ENCODE measurements at places on chromosomes 7 and 10. TPM values are rescaled to one million over a fixed set of nuclear protein-coding genes. Genes with fewer than 3 reads are reported as not detected.

The SFTPD gene
- not detected for total RNA-seq

The FKBP6 gene
- total RNA-seq, result not detected

The FBXO24 gene
- total RNA-seq, result 0.80 TPM

The ATG9B gene
- 2.3 TPM for total RNA-seq

The PNLIPRP2 gene
- total RNA-seq, result not detected

The CCDC172 gene
- not detected for total RNA-seq

The FGL2 gene
- total RNA-seq, result 9.4 TPM

The MBL2 gene
- not detected for total RNA-seq

The PRSS1 gene
- not detected for total RNA-seq

The CAMK2B gene
- total RNA-seq, result not detected

The RBM20 gene
- 0.06 TPM for total RNA-seq

The FAM25A gene
- total RNA-seq, result not detected

The DBNL gene
- total RNA-seq, result 153 TPM

The SLC26A3 gene
- total RNA-seq, result not detected

The DKK1 gene
- not detected for total RNA-seq

The ATOH7 gene
- total RNA-seq, result not detected

The SPAM1 gene
- total RNA-seq, result not detected

The SAMD9 gene
- total RNA-seq, result 85.6 TPM

The SPDYE11 gene
- not detected for total RNA-seq

The CCDC7 gene
- total RNA-seq, result 19.3 TPM

The MEPCE gene
- total RNA-seq, result 50.2 TPM

The NXPH1 gene
- total RNA-seq, result not detected

The RAB11FIP2 gene
- total RNA-seq, result 12.8 TPM

The MINDY4 gene
- total RNA-seq, result 1.1 TPM

The MALRD1 gene
- not detected for total RNA-seq

The MYOZ1 gene
- not detected for total RNA-seq

The ASZ1 gene
- not detected for total RNA-seq

The UPK3B gene
- 1.1 TPM for total RNA-seq

The CADPS2 gene
- not detected for total RNA-seq

The SLC26A5 gene
- total RNA-seq, result not detected

The PLEKHS1 gene
- 0.07 TPM for total RNA-seq

The MMRN2 gene
- not detected for total RNA-seq

The GIMAP1 gene
- total RNA-seq, result 6.8 TPM

The AKR1D1 gene
- not detected for total RNA-seq

The AEBP1 gene
- total RNA-seq, result 4.0 TPM

The FGFBP3 gene
- 1.5 TPM for total RNA-seq

The KMT2E gene
- total RNA-seq, result 127 TPM

The MKLN1 gene
- total RNA-seq, result 35.5 TPM
